ENCODE measurements at places on chromosomes 5 and 9. TPM values are rescaled to one million over a fixed set of nuclear protein-coding genes. Genes with fewer than 3 reads are reported as not detected.

PROB1 gene
- total RNA-seq: 1.7 TPM

SOWAHA gene
- total RNA-seq: not detected

CCNI2 gene
- total RNA-seq: not detected

ST8SIA4 gene
- total RNA-seq: 4.8 TPM

HIGD2A gene
- 74.5 TPM for total RNA-seq

EDIL3 gene
- 15.1 TPM for total RNA-seq

WNT8A gene
- total RNA-seq: not detected

PCSK5 gene
- total RNA-seq: 6.5 TPM

PCDHA10 gene
- total RNA-seq: 2.8 TPM

- DNase-seq: no peak
- H3K4me1 ChIP-seq: peaks cover 35% of the 10 kb centered on the region
- no peaks in the 10 kb centered on the region for H3K27me3 ChIP-seq
- peak overlapping the region; percentile 75 for H3K27ac ChIP-seq
- no peaks in the 10 kb centered on the region for H3K36me3 ChIP-seq
Observed at GRCh38 chr9:35519692-35520363, 29.9 kb downstream of the RUSC2 start.

DNA sequence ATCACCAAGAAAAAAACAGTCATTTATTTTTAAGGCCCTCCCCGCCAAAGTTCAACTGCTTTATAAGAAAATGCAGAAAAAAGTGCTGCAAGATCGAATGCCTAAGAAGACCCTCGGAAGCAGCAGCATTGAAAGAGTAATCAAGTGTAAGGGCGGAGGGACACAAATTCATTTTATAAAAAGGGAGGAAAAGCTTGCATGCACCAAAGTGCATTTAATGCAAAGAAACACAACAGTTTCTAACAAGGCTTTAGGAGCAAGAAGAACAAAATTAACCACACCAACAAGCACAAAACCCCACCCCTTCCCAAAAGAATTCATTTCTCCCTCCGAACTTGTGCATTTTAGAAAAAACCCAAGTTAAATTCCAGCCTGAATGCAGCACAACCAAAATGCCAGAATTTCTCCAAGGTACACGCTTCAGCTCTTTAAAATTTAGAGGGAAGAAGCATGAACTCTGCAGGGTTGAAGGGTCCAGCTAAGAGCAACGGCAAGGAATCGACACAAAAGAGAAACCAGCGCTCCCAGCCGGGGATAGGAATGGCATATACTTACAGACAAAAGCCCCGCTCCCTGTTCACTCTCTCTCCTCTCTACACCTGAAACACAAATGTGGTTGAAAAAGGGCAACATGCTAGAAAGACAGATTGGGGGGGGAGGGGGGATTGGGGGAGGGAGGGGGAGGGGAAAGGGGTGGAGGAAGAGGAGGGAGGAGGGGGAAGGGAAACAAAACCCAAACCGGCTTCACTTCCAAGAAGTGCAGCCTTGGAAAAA is at the start of gene NREP:
TSS of gene NREP (minus strand) at position 614 of the 774 bp plus-strand sequence. CDS start 1,422 bp downstream, outside the sequence.
- H3K4me1 ChIP-seq: no peaks in the 10 kb centered on the region
- H3K27me3 ChIP-seq: no peaks in the 10 kb centered on the region
- peak within 1 kb of the TSS; percentile 90 for H3K27ac ChIP-seq

DNA sequence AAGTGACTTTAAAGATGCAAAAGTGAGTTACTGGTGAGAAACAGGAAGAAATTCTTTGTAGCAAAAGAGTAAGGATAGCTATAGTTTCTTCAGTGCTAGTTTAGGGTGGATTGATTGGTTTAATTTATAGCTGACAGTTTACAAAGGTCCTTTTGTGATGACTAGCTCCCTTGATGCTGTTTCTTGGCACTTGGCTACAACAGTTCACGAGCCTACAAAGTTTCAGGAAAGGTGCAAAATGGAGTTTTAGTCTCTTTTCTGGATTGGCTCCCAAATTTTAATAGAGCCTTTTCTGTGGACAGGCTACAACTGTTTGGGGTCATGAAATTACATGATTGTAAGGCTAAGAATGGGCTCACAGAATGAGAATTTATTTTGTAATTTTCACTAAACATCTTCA is 40.9 kb upstream of the BNIP1 start:
- H3K4me1 ChIP-seq: no peaks in the 10 kb centered on the region
- H3K27ac ChIP-seq: no peak overlapping the region
- DNase-seq: no peak
- no peaks in the 10 kb centered on the region for H3K27me3 ChIP-seq
- no peaks in the 10 kb centered on the region for H3K36me3 ChIP-seq

GRCh38 chr9:19000133-19000532 is 32.9 kb downstream of the SAXO1 start:
- H3K27ac ChIP-seq: no peak overlapping the region
- no peaks in the 10 kb centered on the region for H3K27me3 ChIP-seq
- no peaks in the 10 kb centered on the region for H3K36me3 ChIP-seq

DNA sequence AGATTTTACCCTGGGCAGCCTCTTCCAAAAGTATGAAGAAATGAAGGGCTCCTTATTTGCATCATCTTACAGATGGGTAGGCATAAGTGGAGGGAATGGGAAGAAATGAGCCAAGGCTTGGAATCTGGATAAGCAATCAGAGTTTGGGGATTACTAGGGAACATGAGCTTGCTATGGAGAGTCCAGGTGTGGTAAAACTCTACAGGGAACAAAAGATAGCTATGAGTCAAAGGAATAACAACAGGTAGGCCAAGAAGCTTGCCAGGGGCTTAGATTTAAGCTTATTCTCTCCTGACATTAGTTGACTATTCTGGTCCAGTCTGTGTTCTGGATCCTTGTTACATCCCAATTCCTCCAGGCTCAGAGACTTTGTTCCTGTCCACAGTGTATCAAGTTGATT is 16.4 kb downstream of the RFK start:
- H3K27me3 ChIP-seq: no peaks in the 10 kb centered on the region
- no peaks in the 10 kb centered on the region for H3K4me1 ChIP-seq
- H3K27ac ChIP-seq: no peak overlapping the region
- DNase-seq: no peak
- H3K4me3 ChIP-seq: no peak overlapping the region

GRCh38 chr5:14109041-14109747 is 33.9 kb upstream of the TRIO start:
- H3K4me1 ChIP-seq: no peaks in the 10 kb centered on the region
- DNase-seq: no peak
- no peaks in the 10 kb centered on the region for H3K27me3 ChIP-seq
- no peak overlapping the region for H3K27ac ChIP-seq
- no peak overlapping the region for H3K4me3 ChIP-seq
- H3K36me3 ChIP-seq: no peaks in the 10 kb centered on the region

- H3K27ac ChIP-seq: no peak overlapping the region
- peaks cover 19% of the 10 kb centered on the region for H3K4me1 ChIP-seq
- no peak for DNase-seq
- no peaks in the 10 kb centered on the region for H3K27me3 ChIP-seq
- H3K36me3 ChIP-seq: no peaks in the 10 kb centered on the region
- H3K4me3 ChIP-seq: no peak overlapping the region
Observed at GRCh38 chr9:134059661-134060395, 8.0 kb downstream of the BRD3 start.

- H3K27ac ChIP-seq: no peak overlapping the region
- H3K36me3 ChIP-seq: no peaks in the 10 kb centered on the region
- no peaks in the 10 kb centered on the region for H3K4me1 ChIP-seq
- DNase-seq: no peak
Observed at GRCh38 chr9:134611046-134611445, 30.6 kb upstream of the COL5A1 start.

GRCh38 chr5:132020568-132021339 is 9.3 kb upstream of the ACSL6 start:
- DNase-seq: no peak
- no peak overlapping the region for H3K27ac ChIP-seq
- H3K4me3 ChIP-seq: no peak overlapping the region
- H3K36me3 ChIP-seq: no peaks in the 10 kb centered on the region

DNA sequence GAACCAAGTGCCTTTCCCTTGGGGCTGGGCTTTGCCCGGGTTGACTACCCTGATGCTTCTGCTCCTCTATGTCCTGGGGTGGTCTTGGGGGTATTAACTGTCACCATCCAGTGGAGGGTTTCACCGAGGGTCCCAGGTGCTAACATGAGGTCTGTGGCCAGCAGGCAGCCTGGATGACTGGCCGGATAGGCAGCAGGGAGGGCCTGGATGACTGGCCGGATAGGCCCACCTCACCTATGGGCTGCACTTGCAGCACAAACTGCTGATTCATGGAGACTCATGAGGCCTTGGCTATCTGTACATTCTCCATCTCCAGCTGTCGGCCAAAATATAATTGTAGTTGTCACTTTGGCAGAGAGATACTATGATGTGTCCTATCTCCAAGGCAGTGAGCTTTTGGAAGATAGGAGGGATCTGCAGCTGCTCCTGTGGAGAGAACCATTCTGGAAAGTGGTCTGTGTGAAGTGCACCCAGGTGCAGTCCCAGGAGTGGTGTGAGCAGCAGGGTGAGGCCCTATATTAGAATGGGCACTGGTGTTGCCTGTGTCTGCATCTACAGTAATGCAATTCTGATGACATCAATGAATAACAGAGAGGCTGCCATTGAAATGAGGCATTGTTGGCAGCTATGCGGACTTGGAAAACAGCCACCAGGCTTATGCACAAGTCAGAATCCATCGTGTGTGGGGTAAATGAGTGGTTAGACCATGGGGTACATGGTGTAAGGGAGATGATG is 26.3 kb upstream of the CDKN2AIPNL start:
- no peak overlapping the region for H3K4me3 ChIP-seq
- no peaks in the 10 kb centered on the region for H3K27me3 ChIP-seq
- peaks cover 5% of the 10 kb centered on the region for H3K4me1 ChIP-seq

GRCh38 chr5:118883362-118883761 is 105.0 kb downstream of the DTWD2 start:
- no peak overlapping the region for H3K4me3 ChIP-seq
- H3K4me1 ChIP-seq: no peaks in the 10 kb centered on the region
- H3K27ac ChIP-seq: no peak overlapping the region
- DNase-seq: no peak

GRCh38 chr5:68533571-68534084 is 318.1 kb downstream of the PIK3R1 start:
- no peak for DNase-seq
- no peaks in the 10 kb centered on the region for H3K36me3 ChIP-seq
- no peaks in the 10 kb centered on the region for H3K27me3 ChIP-seq
- H3K27ac ChIP-seq: peak overlapping the region; percentile 80
- H3K4me3 ChIP-seq: no peak overlapping the region

- H3K4me3 ChIP-seq: no peak overlapping the region
- no peaks in the 10 kb centered on the region for H3K27me3 ChIP-seq
Observed at GRCh38 chr5:79333852-79334557, 98.1 kb downstream of the JMY start.

DNA sequence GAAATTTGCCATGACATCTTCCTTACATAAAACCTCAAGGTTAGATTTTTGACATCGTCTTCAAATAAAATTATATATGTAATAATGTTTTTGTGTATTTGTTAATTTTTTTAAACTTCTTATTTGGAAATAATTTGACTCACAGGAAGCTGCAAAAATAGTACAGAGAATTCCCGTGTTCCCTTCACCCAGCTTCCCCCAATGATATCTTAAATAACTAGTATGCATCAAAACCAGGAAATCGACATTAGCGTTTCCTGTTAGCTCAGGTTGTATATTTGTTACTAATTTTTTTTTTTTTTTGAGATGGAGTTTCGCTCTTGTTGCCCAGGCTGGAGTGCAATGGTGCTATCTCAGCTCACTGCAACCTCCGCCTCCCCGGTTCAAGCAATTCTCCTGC is 86.3 kb upstream of the SPRY4 start:
- H3K27me3 ChIP-seq: no peaks in the 10 kb centered on the region
- H3K4me1 ChIP-seq: no peaks in the 10 kb centered on the region
- no peak for DNase-seq
- H3K36me3 ChIP-seq: no peaks in the 10 kb centered on the region

DNA sequence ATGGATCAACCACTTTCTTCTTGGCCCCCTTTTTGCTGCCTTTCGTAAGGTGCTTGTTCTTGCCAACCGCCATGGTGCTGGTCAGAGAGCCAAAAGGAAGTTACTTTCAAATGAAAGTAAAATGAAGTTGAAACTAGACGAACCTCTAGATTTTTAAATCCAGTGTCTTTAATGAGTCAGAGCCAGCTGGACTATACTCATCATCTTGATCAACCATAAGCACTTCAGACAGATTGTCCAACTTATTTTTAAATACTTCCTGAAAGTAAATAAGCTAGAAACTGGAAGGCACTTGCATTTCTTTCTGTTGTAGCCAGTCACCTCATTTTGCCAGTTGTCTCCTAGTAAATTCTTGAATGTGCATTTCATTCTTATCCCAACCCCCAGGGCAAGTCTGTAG is 48.9 kb downstream of the JMY start:
- DNase-seq: no peak
- no peak overlapping the region for H3K4me3 ChIP-seq
- no peaks in the 10 kb centered on the region for H3K36me3 ChIP-seq
- H3K27ac ChIP-seq: no peak overlapping the region

DNA sequence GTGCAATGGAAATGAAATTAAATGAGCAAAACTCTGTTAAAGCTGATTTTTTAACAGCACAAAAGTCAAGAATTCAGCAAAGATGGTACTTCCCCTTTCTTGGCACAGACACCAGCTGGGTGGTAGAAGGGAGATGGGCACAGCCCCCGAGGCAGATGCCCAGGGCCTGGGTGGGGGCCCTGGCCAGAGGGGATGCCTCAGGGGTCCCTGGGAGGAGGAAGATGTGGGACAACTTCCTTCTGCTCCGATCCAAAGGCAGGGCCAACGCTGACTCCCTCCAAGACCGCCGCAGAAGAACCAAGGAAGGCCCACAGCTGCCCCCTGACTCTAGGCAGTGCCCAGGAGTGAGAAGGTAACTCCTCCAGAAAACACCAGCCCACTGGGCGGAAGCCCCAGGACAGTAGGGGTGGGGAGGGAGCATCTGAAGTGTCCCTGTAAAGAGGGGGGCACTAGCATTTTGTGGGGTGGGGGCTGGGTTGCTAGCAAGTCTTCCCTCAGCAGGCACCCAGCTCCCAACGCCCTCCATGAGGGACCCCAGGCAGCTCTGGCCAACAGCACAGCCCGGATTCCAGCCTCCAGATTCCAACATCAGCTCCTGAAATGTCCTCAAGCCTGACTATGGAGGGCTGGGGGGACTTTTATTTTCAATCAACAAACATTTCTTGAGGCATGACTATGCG is 4.9 kb downstream of the NACC2 start:
- H3K27ac ChIP-seq: peak overlapping the region; percentile 82
- H3K4me1 ChIP-seq: peaks cover 53% of the 10 kb centered on the region
- H3K36me3 ChIP-seq: no peaks in the 10 kb centered on the region
- DNase-seq: no peak
- H3K4me3 ChIP-seq: no peak overlapping the region

- no peaks in the 10 kb centered on the region for H3K36me3 ChIP-seq
- no peak overlapping the region for H3K27ac ChIP-seq
- H3K4me3 ChIP-seq: no peak overlapping the region
- H3K4me1 ChIP-seq: peaks cover 6% of the 10 kb centered on the region
- peak; percentile 54 for DNase-seq
Observed at GRCh38 chr9:117093891-117094844, 320.7 kb downstream of the ASTN2 start.

GRCh38 chr9:22913518-22913917 is 466.9 kb downstream of the DMRTA1 start:
- DNase-seq: no peak
- H3K4me1 ChIP-seq: no peaks in the 10 kb centered on the region
- no peak overlapping the region for H3K4me3 ChIP-seq
- no peaks in the 10 kb centered on the region for H3K27me3 ChIP-seq
- no peaks in the 10 kb centered on the region for H3K36me3 ChIP-seq

- no peaks in the 10 kb centered on the region for H3K4me1 ChIP-seq
- H3K27me3 ChIP-seq: no peaks in the 10 kb centered on the region
- H3K4me3 ChIP-seq: no peak overlapping the region
- no peak overlapping the region for H3K27ac ChIP-seq
- H3K36me3 ChIP-seq: no peaks in the 10 kb centered on the region
- DNase-seq: no peak
Observed at GRCh38 chr5:117295941-117296340, 721.3 kb upstream of the SEMA6A start.

Data from uterus (tissue), 4 donors.